CD4-positive, CD25-positive, alpha-beta regulatory T cell (primary cell): ENCODE measurements at places on chromosomes 2 and 18. TPM values are rescaled to one million over a fixed set of nuclear protein-coding genes. Genes with fewer than 3 reads are reported as not detected.

Gene TTC32
- 40.6 TPM for total RNA-seq

Gene NAT8
- not detected for total RNA-seq

Gene CDCA7
- total RNA-seq, result 12.9 TPM

Gene SERPINB13
- total RNA-seq, result not detected

Gene RIT2
- not detected for total RNA-seq

Gene RGPD8
- total RNA-seq, result 48.1 TPM

Gene RPL31
- 1,403 TPM for total RNA-seq

Gene VAMP8
- 105 TPM for total RNA-seq

Gene OTOS
- not detected for total RNA-seq

Gene PROKR1
- total RNA-seq, result not detected

Gene DPP4
- total RNA-seq, result 12.6 TPM

Gene CYP27A1
- total RNA-seq, result not detected

Gene COLEC11
- not detected for total RNA-seq

Gene ADNP2
- 43.6 TPM for total RNA-seq

Gene TRIM43
- total RNA-seq, result not detected

Gene SERPINB4
- not detected for total RNA-seq

Gene TMEFF2
- total RNA-seq, result not detected

Gene APOB
- not detected for total RNA-seq

Gene TUBB8B
- not detected for total RNA-seq

Gene KCNG2
- total RNA-seq, result not detected

Gene PASK
- 160 TPM for total RNA-seq

Gene CXXC1
- 141 TPM for total RNA-seq

Gene APCDD1
- total RNA-seq, result not detected
